ENCODE measurements at places on chromosomes 3 and 15.

- peak; percentile 13 for DNase-seq
Observed at GRCh38 chr3:170909129-170909903, 879 bp upstream of the EIF5A2 start.

DNA sequence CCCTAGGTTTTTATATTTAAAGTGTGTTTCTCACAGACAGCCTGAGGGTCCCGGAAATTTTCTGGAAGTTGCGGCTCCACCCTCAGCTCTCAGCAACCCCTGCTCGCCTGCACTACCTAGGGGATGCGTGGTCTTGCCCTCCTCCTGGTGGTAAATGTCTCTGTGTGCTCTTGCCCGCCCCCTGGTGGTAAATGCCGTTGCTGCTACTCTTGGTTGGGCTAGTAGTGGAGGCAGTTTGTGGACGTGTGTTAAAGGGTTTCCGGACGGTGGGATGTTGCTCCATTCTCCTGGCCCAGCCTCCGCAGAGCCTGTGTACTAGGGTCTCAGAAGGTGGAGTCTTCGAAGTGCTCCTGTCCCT lies 27.4 kb downstream of the STOML1 start:
- DNase-seq, result peak; percentile 88

DNA sequence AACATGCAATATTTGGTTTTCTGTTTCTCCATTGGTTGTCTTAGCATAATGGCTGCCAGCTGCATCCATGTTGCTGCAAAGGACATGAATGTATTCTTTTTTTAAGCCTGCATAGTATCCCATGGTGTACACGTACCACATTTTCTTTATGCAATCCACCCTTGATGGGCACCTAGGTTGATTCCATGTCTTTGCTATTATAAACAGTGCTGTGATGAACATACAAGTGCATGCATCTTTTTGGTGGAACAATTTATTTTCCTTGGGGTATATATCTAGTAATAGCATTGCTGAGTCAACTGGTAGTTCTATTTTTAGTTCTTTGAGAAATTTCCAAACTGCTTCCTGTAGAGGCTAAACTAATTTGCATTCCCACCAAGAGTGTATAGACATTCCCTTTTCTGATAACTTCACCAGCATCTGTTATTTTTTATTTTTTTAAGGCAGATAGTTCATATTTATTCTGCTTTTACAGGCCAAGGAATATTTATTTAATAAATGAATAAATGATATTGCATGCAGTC lies 62.4 kb upstream of the NPHP3 start:
- no peak for DNase-seq

- no peak for DNase-seq
Observed at GRCh38 chr3:172152874-172153273, 113.5 kb downstream of the FNDC3B start.

- no peak for DNase-seq
Observed at GRCh38 chr3:185094697-185095096, 58.2 kb downstream of the C3orf70 start.

DNA sequence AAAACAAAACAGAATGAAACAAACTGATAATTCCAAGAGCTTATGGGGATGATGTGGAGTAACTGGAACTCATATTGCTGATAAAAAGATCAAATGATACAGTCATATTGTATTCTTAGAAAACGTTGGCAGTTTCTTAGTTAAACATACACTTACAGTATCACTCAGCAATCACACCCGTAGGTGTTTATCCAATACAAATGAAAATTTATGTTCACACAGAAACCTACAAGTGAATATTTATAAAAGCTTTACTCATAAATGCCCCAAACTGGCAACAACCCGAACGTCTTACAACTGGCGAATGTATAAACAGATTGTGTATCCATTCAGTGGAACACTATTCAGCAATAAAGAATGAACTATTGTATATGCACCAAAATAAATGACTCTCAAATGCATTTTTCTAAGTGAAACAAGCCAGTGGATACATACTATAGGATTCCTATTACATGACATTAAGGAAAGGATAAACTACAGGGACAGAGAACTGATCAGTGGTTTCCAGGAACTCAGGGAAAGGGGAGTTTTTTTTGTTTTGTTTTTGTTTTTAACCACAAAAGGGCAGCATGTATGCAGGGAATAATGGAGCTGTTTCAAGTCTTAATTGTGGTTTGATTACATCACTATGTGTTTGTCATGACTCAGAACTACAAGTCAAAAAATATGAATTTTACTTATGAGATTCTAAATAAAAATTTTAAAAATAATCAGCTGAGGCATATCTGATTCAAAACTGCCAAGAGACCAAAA lies 71.8 kb upstream of the NDUFB4 start:
- no peak for DNase-seq

- no peak for DNase-seq
Observed at GRCh38 chr3:187902041-187902471, 156.8 kb upstream of the BCL6 start.

- DNase-seq, result no peak
Observed at GRCh38 chr3:110779581-110779980, 292.0 kb upstream of the NECTIN3 start.

Measured in CD4-positive, alpha-beta T cell treated with Interferon alpha-2 for 1 hour (primary cell).